ENCODE measurements at places on chromosomes 6 and 20. TPM values are rescaled to one million over a fixed set of nuclear protein-coding genes. Genes with fewer than 3 reads are reported as not detected.

The MBOAT1 gene
- total RNA-seq: 3.0 TPM

The LGSN gene
- total RNA-seq: not detected

- no peaks in the 10 kb centered on the region for H3K36me3 ChIP-seq
- peaks cover 3% of the 10 kb centered on the region for H3K4me1 ChIP-seq
- no peak for DNase-seq
Measured at GRCh38 chr6:36618366-36619355, 24.5 kb downstream of the SRSF3 start.

DNA sequence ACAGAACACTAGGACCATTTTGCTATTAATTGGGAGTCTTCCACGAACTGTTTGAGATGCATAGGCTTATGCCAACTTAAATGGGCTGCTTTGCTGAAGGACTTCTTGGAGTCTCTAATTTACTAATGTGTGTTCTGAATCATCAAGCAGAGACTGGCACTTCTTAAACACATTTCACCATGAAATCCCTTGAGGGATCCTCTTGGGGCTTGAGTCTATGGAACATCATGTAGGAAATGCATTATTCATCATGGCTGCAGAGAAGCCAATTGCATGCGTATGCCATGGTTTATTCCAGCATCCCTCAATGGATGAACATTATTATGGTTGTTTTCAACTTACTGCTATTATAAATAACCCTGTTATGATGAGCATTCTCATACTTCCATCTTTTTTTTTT lies 73.4 kb downstream of the FGD2 start:
- H3K4me3 ChIP-seq: no peak overlapping the region
- H3K27ac ChIP-seq: no peak overlapping the region
- no peaks in the 10 kb centered on the region for H3K4me1 ChIP-seq
- no peak for DNase-seq
- H3K36me3 ChIP-seq: no peaks in the 10 kb centered on the region

Measured in progenitor cell of endocrine pancreas (in vitro differentiated cells).